ENCODE measurements at places on chromosomes 13 and 19.

DNA sequence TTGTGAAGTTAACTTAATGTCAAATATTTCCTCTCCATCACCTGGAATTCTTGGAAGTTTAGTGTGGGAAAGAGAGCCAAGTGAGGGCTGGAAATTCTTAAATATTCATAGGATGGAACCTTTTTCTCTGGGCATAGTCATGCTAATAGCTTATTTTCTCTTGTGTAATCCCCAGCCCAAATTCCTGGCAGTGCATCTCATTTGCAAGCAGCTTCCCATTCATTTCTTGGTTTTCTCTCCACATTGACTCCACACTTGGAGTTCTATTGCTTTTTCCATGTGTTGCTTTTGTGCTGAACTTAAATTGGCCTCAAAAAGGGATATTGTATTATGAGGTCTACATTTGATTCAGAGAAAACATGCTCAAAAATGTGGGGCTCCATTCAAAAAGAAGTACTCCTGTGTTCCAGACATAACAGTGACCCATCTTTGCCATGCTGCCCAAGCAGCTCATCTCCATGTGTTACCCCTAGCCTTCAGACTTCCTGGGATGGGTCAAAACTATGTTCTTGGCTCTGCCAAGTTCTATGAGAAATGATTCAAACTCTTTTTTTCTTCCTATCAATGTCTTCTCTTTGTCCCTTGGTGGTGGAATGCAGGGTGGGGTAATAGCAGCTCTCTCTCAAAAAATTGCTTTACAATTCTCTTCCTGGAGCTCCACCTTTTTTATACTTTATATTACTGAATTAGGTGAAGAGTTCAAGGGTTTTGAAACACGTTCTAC, 2471.5 kb downstream of the PCDH9 start:
- no peak for DNase-seq

- DNase-seq = no peak
Measured at GRCh38 chr13:69912630-69913029, 195.0 kb upstream of the ATXN8OS start.

GRCh38 chr13:73708393-73708985, 425.7 kb downstream of the KLF12 start:
- DNase-seq = peak; percentile 61

DNA sequence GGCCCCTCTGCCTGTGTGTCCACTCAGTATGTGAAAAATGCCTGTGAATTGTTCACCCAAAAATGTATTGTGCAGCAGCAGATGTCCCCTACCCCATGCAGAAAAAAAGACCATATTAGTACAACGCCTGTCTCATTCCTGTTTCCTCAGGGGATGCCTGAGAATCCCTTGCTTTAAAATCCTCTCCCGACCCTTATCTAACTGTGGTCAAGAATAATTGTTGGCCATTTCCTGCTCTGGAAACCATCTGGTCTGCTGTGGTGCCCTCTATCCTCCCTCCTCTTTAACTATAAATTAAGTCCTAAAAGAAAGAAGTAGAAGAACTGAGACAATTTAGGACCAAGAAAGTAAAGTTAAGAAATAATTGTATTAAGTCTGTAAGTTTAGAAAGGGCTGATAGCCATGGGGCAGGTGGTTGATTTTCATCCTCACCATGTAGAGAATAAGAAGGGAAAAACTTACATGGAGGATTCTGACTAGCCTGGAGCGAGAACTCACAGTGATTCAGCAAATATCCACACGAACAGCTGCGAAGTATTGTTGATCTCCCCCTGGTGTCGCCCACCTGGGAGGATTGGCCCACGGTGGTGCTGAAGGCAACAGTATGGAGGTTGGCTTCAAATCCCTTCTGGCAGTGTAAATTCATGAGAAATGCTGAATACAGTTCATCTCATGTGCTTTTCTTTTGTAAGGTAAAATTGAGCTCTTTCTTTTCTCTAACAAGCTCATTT, 85.6 kb downstream of the COL4A2 start:
- no peak for DNase-seq

DNA sequence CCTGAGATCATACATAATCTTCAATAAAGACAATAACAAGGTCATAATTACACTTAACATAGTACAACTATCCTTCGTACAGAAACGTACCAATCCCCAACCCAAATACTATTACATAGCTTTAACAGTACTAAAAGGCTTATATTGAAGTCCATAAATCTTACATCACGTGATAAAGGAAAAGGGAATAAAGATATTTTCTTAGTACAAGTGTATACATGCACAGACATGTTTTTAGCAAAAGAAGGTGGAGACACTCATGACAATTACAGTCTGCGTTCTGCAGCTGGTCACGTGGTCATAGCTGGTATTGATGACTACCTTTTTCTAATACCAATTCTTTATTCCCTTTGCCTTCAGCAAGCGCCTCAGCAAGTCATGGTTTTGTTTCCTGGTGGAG, 464.5 kb upstream of the SLITRK5 start:
- DNase-seq = no peak

DNA sequence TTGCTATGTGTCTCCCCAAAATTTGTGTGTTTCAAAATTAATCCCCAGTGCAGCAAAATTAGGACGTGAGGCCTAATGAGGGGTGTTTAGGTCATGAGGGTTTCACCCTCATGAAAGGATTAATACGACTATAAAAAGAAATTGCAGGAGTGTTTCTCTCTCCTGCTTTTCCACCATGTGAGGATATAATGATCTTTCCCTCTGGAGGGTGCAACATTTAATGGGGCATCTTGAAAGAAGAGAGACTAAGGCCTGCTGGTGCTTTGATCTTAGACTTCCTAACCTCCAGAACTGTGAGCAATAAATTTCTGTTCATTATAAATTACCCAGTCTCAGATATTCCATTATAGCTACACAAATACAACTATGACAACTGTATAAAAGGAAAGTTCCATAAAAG, 183.2 kb downstream of the MYO16 start:
- DNase-seq = no peak

DNA sequence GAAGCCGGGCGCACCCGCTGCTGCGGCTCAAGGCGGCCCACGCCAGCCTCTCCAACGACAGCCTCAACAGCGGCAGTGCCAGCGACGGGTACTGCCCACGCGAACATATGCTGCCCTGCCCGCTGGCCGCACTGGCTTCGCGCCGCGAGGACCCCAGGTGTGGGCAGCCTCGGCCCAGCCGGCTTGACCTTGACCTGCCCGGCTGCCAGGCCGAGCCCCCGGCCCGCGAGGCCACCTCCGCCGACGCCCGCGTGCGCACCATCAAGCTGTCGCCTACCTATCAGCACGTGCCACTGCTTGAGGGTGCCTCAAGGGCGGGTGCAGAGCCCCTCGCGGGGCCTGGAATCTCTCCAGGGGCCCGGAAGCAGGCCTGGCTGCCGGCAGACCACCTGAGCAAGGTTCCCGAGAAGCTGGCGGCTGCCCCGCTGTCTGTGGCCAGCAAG, 13.0 kb downstream of the C19orf25 start:
- no peak for DNase-seq
